ENCODE measurements at places on chromosomes 3 and 15.

GRCh38 chr3:45992133-45992729 lies 3.4 kb downstream of the FYCO1 start:
- no peak for DNase-seq

DNA sequence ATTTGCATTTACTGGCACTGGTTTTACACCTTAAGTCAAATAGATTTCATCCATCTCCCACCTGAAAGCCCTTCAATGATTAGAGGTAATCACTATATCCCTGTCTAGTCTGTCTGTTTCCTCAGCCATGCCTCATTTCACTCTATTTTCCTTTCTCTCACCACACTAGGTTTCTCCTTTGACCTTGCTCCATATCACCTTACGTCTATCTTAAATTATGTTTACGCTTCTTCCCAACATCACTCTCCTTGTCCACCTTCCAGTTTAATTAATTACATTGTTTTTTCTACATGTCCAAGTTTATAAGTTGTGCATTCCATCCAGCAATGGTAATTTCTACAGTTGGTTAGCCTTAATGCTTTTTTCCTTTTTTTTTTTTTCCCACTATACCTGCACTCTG lies 396.7 kb upstream of the PDZRN3 start:
- no peak for DNase-seq

DNA sequence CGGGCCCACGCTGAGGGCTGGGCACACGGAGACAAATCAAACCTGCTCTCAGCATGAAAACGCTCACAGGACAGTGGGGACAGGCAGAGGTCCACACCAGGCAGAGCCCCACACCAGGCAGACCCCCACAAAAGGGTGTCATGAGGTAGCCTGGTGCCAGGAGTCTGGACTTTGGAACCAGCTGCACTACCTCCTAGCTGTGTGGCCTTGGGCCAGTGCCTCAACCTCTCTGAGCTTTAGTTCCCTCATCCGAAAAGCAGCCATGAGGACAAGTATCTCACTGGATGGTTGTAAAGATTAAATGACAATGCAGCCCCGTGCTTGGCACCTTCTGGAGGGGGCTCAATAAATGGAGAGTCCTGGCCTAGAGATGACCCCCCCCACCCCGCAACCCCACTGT lies 16.5 kb upstream of the CRABP1 start:
- no peak for DNase-seq

DNA sequence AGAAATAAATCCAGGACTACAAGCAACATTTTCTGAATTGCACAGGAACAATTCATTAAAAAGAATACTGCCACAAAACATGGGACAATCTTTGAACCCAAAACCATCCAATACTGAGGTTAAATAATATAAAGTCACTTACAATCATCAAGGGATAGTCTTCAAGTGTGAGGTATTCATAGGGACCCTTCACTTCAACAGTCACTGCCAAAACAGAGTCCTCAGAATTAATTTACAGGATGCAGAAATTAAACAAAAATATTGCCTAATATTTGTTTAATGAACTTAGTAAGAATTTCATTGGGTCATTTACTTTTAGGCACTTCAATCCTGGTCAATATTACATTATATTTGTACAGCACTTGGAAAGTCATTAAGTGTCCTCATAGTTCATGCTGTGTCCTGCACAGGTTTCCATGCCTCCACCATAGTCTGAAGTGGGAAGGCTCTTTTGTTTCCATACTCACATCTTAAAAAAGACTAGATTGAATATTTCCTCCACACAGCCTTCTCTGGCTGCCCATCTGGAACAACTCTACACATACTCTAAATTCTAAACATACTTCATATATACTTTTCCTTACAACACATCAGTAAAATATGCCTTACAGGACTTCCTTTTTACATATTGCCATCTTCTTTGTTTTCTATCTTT lies 31.6 kb upstream of the VPS39 start:
- no peak for DNase-seq

- DNase-seq = no peak
Observed at GRCh38 chr3:88149101-88149508, 654 bp upstream of the C3orf38 start.

DNA sequence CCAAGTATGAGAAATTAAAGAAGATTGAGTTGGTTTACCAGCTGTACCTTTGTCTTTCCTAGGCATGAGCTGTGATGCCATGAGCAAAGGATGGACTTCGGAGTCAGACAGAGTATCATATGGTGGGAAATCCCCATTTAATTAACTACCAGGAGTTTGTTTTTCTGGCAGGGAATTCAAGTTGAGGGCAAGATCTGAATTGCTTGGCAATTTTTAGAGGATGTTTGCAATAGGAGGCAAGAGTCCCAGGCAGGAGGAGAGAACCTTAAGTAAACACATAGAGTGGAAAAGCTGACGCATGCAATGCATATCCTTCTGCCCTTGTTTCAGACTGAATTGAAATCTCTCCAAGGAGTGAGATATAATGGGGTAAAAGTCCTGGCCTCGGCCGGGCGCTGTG lies 569.7 kb upstream of the MDFIC2 start:
- DNase-seq = no peak

- no peak for DNase-seq
Observed at GRCh38 chr3:23739536-23739935, 66.2 kb upstream of the UBE2E1 start.

GRCh38 chr15:40243126-40243810 lies 4.4 kb downstream of the PAK6 start:
- no peak for DNase-seq

DNA sequence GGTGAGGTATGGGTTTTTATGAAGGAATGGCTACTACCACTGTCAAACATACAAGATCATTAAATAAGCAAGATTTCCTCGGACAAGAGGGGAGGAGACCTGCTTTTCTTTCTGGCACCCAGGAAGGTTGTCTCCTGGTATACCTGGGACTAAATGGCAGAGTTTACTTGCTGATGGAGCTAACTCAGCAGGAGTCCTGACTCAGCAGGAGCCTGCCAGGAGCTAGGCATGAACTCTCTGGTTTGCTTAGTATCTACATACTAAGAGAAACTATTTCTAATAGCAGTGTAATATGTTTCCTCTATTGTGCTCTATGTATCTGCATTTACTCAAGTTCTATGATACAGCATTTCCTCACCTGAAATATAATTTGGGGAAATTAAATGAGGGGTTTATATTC lies 404.2 kb downstream of the RSL24D1 start:
- DNase-seq = peak; percentile 7

- no peak for DNase-seq
Observed at GRCh38 chr3:157611536-157612076, 108.4 kb upstream of the VEPH1 start.

DNA sequence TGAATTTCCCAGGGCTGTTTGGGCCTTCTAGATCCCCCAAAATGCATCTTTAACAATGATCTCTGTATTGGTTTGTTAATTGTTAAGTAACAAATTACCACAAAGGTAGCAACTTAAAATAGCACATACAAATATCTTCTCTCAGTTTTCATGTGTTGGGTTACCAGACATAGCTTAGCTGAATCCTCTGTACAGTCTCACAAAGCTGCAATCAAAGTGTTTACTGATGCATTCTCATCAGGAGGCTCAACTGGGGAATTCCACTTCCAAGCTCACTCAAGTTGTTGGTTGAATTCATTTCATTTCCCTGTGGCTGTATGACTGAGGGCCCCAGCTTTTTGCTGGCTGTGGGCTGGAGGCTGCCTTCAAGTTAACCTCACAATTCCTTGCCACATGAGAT lies 297.6 kb downstream of the RPLP1 start:
- DNase-seq = no peak

DNA sequence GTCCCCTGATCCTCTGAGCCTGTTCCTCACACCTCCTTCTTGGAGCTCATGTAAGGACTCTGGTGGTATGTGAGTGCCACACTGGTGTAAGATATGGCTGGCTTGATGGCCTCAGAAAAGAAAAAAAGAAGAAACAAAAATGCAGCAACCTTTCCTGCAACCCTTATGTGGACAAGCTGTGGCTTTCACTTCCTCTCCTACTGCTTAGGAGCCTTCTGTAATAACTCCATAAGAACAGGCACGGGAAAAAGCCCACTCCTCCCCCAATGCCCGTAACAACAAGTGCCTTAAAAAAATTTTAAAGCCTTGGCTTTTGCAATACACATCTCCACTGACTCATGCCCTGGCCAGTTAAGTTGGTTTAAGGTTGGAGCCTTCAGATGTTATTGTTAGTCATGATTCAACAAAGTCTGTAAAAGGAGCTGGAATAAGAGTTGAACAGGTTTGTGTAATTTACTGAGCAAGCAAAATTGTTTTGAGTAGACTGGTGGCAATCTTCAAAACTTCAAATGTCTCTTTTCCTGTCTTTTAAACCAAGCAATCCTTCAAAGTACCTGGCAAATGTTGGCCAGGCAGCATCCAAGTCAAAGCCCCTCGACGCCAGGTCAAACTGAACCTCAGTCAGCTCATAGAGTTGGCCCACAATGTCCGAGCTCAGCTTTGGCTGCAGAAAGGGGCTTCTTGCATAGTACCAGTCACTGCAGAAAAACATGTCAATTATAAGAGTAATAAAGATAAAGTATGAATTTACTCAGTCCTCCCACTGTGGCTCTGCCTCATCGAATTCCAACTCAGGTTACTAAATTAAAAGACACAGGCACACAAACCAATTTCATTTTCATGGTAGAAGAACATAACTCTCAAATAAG lies 22.9 kb downstream of the FYCO1 start:
- DNase-seq = no peak

DNA sequence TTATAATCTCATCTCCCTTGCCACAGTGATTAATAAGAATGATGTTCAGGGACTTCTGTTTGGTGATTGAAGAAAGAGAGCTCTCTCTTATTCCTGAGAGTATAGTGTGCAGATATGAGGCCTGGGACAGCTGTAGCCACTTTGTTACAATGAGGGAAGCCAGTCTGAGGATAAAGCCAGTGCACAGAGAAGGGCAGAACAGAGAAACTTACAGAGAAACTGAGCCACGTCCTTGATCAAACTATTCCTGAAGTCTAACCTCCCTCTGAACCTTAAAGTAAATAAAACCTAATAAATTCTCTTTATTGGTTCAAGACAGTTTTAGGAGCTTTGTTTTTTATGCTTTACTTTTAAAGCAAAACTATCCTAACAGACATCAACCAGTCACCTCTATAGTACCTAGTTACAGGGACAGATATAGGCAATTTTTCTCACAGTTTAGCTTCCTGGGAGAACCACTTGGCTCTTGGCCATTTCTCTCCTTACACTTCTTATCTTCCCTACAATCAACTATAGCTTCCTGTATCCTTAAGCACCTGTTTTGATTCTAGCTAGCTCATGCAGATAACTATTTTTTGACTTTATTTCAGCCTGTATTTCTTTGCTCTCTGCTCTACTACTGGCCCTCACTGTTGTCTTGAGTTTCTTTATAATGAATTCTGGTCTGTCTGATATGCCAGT lies 284.4 kb downstream of the SHQ1 start:
- no peak for DNase-seq

DNA sequence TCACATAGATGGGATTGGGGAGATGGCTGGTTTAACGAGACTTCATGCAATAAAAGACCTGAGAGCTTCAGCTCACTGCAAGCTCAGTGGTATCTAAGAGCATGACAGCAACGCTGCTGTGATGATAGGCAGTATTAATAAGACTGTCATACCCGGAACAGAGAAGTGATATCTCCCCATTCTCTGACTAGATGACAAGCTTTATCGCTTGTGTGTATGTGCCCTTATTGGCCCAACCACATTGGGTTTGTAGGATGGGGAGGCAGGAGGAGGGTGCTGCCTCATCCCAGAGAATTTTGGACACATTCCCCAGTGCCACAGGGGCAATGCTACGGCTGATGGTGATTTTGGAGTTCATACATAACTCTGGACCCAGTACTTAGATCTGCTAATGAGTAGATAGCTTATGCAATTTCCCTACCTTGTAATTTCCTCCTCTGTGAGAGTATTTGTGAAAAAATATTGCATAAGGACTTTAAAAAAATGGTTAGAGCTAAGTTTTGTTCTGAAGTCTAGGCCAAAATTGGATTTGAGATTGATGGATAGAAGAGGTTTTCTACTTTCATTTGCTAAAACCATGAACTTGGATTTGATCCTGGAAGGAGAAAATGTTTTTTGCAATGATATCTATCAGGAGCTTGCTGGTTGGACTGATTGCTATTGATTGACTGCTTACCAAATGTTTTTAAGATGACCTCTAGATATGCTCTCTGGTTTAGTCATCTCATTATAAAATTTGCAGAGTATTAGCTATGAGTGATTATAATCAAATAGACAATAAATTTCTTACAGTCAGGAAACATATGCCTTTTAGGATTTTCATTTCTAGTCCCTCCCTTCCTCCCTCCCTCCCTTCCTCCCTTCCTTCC lies 14.0 kb upstream of the TMEM212 start:
- no peak for DNase-seq

GRCh38 chr3:69817988-69818387 lies 78.7 kb downstream of the MITF start:
- DNase-seq = no peak

GRCh38 chr3:11705049-11705448 lies 61.3 kb upstream of the VGLL4 start:
- DNase-seq = no peak

- DNase-seq = no peak
Observed at GRCh38 chr3:70176224-70176623, 136.2 kb downstream of the MDFIC2 start.

Measured in iPS DF 6.9 (cell line).